ENCODE measurements at places on chromosomes 16 and 17.

DNA sequence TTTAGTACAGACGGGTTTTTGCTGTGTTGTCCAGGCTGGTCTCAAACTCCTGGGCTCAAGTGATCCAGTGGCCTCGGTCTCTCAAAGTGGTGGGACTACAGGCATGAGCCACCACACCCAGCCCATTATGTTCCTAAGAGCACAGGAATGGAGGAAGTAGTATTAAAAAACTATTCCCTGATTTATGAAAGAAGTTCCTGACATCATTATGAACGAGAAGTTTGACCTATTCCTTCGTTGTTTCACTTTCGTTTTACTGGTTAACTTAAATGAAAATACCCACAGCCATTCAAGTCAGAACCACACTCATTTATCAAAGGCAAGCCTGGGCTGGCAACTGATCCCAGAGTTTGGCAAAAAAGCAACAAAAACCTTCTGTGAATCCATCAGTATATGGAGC lies 13.5 kb upstream of the CBX4 start:
- no peak for DNase-seq

DNA sequence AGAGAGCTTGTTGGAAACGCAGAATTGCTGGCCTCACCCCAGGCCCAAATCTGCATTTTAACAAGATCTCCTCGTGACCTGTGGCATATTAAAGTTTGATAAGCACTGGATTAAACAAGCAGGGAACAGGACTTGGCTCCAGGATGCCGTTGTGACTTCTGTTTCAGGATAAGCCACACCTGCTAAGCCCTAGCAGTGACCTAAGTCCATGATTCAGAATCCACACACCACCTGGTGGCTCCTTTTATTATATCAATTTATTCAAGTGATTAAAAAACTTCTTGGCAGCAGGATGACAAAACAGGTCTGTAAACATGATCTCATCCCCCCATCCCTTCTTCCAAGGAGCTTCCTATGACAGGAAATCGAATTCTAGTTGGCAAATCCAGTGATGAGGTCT lies 9.1 kb downstream of the NAGPA start:
- DNase-seq, result no peak

GRCh38 chr16:3131755-3132377 lies 3.0 kb upstream of the ZNF213 start:
- DNase-seq, result no peak

- no peak for DNase-seq
These were observed 29.3 kb upstream of the SPACA3 start for GRCh38 chr17:32962320-32962711.

DNA sequence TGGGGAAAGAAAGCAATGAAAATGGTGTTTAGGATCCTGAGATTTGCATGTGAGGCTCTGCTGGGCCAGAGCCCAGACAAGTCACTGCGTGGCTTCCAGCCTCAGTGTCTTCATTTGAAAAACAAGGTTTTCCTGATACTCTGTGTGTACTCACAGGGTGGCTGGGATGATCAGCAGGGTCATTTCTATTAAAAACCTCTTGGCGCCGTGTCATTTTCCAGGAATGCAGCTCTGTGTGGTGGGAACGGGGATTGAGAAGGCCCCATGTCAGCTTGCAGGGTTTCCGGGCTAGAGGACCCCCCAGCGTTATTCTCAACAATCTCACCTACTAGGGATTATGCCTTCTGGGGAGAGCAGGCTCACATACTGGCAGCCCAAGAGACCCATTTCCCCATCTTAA lies 73.5 kb downstream of the FOXL1 start:
- DNase-seq, result no peak

DNA sequence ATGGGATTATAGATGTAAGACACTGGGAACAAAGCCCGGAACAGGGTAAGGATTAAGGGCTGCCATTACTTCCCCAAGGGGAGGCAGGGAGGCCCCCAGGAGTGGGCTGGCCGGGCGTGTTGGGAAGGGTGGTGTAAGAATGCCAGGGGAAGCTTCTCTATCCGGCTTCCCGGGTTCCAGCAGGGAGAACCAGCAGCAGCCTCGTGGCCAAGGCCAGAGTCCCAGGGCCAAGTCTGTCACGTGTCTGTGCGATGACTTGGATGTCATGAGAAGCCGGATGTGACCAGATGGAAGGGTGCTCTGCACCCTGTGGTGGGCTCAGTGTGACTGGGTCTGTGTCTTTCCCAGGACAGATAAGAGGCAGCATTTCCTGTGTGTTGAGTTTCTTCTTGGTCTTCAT lies 52.1 kb downstream of the SCNN1B start:
- DNase-seq, result no peak

GRCh38 chr17:79986411-79987186 lies 49.1 kb downstream of the TBC1D16 start:
- no peak for DNase-seq

DNA sequence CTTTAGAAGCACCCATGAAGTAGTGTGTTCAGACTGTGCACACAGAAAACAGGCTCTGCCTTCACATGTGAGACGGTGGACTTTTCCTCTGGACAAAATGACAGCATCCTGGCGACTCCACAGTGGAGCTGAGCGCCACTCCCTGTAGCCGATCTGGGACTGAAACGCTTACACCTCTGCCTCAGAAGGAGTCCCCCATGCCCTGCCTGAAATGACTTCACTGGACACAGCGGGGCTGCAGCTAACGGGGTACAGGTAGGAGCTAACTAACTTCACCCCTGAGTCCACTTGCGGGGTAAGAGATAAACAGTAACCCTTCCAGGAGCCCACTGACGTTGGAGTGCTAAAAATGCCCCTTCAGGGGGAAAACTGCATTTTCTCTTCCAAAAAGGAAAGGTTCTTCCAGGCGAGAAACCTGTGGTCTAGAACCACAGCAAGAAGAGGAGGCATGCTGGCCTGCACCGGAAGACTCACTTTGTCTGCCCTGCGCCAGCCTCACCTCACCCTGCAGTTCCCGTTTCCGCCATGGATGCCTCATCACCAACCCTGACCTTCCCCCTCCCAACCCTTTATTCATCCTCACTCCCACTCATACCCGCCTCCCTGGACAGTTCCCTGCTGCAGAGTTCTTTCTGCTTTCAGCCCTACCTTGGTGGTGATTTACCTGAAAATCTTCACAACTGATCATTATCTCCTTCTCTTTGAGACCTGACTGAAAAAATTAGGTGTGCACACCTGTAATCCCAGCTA lies 19.4 kb upstream of the ENDOV start:
- no peak for DNase-seq
